ENCODE measurements at places on chromosomes 12 and 14. TPM values are rescaled to one million over a fixed set of nuclear protein-coding genes. Genes with fewer than 3 reads are reported as not detected.

ACSM4 gene
- not detected for polyA plus RNA-seq

DNA sequence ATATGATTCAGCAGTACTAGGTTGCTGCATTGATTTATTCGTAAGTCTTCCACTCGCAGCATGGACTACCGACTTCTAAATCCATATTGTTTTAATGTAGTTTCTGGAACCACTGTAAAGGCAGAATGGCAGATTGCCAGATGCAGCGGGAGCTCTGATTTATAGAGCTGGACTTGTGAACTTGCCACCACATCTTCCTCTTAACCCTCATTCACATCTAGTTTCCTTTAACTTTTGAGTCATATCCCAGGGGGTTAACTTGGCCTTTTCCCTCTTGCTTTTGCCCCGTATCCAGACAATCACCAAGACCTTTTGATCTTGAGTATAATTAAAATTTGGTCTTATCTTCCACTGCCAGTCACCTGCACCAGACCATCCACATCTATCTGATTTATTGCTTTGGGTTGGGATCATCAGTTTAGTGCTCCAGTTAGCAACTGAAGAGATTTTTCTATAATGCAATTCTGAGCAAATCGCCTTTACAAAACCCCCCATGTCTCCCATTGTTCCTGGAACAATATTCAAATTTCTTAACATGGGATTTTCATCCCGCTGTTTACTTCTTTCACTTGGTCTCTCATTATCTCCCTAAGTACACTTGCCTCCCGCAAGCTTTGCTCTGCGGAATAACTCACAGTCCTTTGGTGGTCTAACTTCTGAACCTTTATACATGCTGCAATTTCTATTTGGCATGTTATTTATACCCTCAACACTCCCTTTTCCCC is 130.5 kb downstream of the ACSS3 start:
- DNase-seq, result no peak

GRCh38 chr12:14611640-14612203 is 44.0 kb upstream of the PLBD1 start:
- no peak for DNase-seq

- no peak for DNase-seq
These were observed 567.3 kb downstream of the SLC16A7 start for GRCh38 chr12:60162988-60163720.

GRCh38 chr14:70358631-70359030 is 852 bp downstream of the COX16 start:
- no peak for DNase-seq

SLC11A2 gene
- polyA plus RNA-seq, result 40.2 TPM

DNA sequence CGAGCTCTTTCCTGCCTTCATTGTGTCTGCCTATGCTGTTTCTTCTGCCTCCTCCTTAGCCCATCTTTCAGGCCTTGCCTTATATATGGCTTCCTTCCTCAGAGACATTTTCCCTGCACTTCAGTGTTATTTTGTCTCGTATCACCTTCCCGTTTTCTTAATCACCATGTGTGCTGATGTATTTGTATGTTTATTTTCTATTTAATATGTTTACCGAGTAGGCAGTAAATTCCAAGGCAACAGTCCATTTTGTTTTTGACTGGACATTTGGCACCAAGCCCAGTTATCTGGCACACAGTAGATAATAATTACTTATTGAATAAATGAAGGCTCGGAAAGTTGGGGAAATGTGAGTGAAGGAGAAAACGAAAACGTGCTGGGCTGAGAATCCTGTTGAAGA is 4.6 kb upstream of the POU6F1 start:
- DNase-seq, result no peak

RPGRIP1 gene
- polyA plus RNA-seq, result not detected

CHGA gene
- polyA plus RNA-seq, result 0.04 TPM

C1QL4 gene
- not detected for polyA plus RNA-seq

TBC1D30 gene
- polyA plus RNA-seq, result 0.09 TPM

GRCh38 chr12:60393093-60393492 is 797.3 kb downstream of the SLC16A7 start:
- no peak for DNase-seq

LRRC43 gene
- polyA plus RNA-seq, result not detected

GRCh38 chr14:92967346-92967926 is 44.5 kb downstream of the CHGA start:
- no peak for DNase-seq

GRCh38 chr14:104676694-104677511 is 12.5 kb upstream of the INF2 start:
- peak; percentile 33 for DNase-seq

- DNase-seq, result no peak
These were observed 276.5 kb downstream of the FUT8 start for GRCh38 chr14:65689070-65689469.

TMPRSS12 gene
- polyA plus RNA-seq, result not detected

GRCh38 chr14:105470350-105471296 is 4.0 kb upstream of the CRIP2 start:
- DNase-seq, result no peak

DNA sequence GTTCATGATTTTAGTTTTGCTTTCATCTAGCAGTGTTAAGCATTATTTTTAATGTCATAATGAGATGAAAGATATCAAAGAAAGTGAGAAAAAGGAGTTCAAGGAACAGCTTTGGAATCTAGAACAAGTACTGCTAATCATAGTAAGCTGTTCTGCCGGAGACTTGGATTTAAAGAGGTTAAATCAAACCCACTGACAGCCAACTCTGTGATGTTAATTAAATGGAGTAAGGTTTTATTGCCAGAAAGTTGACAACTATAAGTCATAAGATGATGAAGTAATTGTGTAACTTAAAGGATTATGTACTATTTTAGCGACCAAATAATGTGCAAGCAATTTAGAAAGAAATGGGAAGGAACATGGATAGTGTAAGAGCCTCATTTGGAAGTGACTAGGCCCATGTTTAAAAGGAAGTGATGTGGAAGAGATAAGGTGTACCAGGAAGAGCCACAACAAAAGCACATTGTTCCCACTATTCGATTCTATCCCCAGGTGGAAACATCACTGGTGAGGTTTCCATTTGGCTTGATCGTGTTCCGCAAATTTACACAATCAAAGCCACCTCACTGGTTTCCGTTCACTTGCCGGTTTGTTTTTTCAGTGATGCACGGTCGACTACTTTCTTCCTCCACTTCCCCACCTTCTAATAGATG is 388.5 kb downstream of the PAWR start:
- no peak for DNase-seq

- no peak for DNase-seq
These were observed 303.8 kb downstream of the BTG1 start for GRCh38 chr12:91841822-91842221.

DNA sequence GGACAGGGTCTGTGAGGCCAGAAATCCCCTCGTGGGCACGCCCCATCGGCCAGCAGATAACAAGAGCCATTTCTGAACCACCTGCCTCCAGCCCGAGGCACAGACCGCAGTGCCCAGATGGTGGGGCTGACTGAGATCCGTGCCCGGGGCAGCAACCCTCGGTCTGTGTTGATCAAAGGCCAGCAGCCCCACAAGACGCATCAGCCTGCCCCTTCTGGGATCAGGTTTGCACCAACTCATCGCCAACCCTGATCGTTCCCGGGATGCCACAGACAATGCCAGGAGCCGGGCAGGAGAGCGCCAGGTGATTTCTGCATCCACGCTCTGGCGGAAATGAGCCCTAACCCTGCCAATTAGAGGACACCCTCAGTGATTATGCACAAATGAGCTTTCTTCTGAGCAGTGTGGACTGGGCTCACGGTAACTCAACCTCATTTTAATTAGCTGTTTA is 64.5 kb downstream of the TESC start:
- no peak for DNase-seq

DNA sequence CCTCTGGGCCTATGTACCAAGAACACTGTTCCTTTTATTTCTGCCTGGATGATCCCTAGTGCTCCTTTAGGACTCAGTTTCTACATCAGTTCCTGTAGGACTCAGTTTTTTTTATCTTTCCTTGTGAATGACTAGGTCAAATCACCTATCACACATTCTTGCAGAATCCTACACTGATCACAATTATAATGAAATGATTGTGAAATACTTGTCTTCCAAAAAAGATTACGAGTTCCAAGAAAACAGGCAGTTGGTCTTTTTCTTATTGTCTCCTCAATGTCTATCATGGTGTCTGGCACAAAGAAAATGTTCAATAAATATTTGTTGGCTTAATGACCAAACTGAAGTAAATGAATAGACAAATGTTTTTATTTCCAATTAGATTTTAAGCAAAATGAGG is 95.5 kb upstream of the GARIN6 start:
- no peak for DNase-seq

GRCh38 chr12:105899589-105899988 is 239.2 kb downstream of the NUAK1 start:
- DNase-seq, result no peak

CLBA1 gene
- polyA plus RNA-seq, result 6.8 TPM

TSPAN8 gene
- 1.4 TPM for polyA plus RNA-seq

DNA sequence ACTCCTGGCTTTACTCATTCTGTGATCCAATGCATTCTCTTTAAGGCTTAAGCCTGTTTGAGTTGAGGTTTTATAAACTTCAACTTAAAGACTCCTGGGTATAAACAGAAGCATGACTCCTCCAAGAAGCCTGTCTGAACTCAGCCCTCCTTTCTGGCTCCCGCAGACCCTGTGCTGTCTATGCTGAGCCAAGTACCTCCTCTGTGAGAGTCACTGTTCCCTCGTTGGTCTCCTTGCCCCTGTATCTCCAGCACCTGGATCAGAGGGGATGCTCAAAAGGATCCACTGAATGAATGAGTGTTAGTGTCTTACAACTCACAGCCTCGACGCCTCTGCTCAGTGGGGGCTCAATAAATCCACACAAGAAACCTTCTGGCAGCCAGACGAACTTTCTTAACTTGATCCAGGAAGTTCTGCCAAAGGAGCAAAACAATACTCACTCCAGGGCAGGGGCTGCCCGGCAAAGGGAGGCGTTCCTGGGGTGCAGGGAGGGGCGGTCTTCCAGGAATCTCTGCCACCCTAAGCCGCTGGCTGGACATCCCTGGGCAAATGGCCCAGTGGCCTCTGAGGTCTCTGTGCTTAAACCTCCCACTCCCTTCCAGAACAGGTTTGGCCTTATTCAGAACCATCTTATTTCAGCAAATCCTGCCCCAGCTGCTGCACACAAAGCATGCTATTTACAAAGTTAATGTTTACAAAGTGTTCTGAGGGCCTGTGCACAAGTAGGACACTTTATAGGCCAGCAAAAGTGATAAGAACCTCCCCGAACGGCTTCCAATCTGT is 32.9 kb downstream of the MAP1LC3B2 start:
- peak; percentile 42 for DNase-seq

FAM161B gene
- polyA plus RNA-seq, result 7.3 TPM

DNA sequence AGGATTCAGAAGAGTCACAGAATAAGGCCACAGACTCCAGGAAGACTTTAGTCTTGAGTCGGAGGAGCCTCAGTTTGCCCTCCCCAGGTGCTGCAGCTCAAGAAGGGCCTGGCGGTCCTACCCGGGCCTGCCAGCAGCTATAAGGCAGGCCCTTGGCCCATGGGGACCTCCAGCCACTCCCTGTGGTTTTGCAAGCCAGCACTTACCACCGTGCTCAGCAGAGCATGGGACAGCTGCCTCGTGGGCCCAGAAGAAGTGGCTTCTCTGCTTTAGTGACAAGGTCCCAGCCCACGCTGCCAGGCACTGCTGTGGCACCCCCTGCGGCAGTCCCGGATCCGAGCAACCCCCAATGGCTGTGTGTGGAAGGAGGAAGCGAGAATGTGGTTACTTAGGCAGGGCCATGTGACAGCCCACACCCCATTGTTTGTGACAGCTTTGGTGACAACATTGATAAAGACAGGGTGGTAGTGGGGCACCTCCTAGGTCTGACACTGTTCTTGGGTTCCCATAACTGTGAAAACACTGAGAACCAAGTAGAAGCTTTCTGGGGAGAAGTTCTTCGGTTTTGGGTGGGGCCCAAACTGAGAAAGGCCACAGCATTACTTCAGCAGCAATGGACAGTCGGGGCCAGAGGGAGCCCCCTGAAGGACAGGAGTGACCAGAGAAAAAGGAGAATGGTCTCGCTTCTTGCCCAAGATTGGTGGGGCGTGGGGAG is at the start of gene SELPLG:
Gene SELPLG, minus strand, starts transcription at position 361 of the 715 bp plus-strand sequence. CDS start 9,587 bp downstream, outside the sequence.
- DNase-seq, result peak; percentile 78

- DNase-seq, result no peak
These were observed 61.8 kb downstream of the NOC4L start for GRCh38 chr12:132206046-132206434.

DNA sequence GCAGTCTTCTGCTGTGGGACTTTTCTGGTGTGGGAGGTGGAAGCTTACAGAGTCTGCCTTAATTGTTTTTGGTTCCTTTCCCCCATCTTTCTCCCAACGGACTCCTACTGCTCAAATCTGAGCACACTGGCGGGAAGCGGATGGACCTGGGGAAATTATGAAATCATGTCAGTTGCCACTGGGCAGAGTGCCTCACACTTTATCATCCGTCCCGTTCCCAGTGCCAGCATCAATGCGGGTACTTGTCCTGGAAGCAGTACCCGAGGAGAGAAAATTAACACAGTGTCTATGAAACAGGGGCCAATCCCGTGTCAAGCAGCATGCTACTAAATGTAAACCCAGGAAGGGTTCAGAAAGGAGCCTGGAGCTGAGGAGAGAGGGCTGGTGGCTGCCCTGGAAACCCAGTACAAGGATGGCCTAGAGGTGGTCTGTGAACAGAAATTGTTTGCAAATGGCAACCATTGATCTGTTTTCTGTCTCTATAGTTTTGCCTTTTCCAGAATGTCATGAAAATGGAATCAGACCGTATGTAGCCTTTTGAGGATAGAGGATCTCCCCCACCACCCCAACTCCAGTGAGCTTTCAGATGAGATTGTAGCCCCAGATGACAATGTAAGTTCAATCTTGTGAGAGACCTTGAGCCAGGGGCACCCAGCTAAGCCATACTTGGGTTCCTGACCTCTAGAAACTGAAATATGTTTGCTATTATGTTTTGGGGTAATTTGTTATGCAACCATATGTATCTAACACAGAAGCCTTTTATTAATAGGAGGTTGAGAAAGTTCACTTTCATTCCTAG is 908 bp upstream of the CDKL1 start:
- DNase-seq, result peak; percentile 61

RTL1 gene
- not detected for polyA plus RNA-seq

CCDC60 gene
- not detected for polyA plus RNA-seq

- DNase-seq, result no peak
These were observed 113.1 kb downstream of the ITPR2 start for GRCh38 chr12:26719852-26720251.

ASCL1 gene
- not detected for polyA plus RNA-seq
